ENCODE measurements at places on chromosomes 16 and 17.

DNA sequence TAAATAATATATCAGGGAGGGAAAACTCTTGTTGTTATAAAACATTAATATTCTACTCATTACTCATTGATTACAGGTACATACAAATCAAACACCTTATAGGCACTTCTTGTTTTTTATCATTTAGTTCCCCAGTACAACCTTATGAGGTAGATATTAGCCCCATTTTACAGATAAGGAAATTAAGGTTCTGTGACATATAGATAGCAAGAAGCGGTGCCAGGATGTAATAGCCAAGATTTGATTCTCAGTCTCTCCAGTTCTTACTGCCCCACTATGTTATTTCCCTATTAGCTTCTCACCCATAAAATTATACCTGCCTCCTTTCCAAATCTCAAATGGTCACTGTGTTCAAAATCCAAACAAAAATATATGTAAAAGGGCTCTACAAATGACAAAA is 36.9 kb downstream of the CMTM3 start:
- DNase-seq, result no peak

- no peak for DNase-seq
Observed at GRCh38 chr16:70574595-70575271, 51.1 kb downstream of the SF3B3 start.

DNA sequence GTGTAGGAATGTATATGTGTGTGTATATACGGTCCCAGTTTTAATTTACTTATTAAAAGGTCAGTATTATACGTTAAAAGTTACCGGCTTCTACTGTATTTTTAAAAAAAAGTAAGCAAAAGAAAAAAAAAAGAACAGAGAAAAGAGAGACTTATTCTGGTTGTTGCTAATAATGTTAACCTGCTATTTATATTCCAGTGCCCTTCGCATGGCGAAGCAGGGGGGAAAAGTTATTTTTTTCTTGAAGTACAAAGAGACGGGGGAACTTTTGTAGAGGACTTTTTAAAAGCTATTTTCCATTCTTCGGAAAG is 1.6 kb downstream of the NOG start:
- no peak for DNase-seq

GRCh38 chr16:63981639-63982038 is 1140.2 kb downstream of the CDH11 start:
- DNase-seq, result no peak

DNA sequence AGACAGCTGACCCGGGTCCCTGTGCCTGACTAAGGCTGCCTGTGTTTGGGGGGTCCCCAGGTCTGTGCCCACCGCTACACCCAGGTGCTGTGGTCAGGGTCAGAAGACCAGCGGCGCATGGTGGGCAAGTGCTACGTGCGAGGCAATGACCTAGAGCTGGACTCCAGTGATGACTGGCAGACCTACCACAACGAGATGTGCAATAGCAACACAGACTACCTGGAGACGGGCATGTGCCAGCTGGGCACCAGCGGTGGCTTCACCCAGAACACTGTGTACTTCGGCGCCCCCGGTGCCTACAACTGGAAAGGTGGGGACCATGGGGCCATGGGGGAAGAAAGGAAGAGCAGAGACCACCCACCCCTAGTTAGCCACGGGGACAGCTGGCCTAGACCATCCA is 12.1 kb downstream of the ITGA3 start:
- DNase-seq, result no peak

GRCh38 chr17:7237761-7238419 is 1.4 kb downstream of the PHF23 start:
- DNase-seq, result no peak

GRCh38 chr17:57638284-57638683 is 106.8 kb downstream of the CCDC182 start:
- no peak for DNase-seq

DNA sequence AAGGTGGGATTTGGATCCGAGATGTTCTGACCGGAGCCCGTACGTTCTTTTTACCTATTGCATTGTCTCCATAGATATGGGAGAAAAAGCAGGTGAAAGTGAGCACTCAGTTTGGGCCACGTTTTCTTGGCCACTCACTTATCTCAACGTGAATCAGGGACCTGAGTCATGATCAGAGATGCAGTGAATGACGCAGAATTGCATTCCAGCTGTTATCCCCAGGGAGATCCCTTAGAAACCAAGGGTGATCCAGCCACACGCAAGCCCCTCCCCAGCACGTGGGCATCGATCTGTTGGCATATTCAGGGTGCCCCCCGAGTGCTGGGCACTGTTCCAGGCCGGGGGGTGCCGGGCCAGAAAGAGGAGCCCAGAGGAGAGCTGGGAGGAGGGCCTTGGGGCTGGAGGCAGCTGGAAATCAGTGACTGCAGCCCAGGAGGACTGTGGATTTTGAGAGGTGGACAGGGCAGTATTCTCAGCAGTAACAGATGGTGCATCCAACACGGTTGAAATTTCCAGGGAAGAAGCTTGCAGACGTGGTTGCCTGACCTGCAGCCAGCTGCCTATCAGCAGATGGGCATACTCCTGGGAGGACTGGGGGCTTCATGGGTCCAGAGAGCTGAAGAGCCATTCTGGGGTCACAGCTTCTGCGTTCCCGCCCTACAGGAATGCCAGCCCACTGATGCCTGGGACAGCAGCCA is 87.2 kb upstream of the CACNG5 start:
- DNase-seq, result peak; percentile 72

- peak; percentile 45 for DNase-seq
Observed at GRCh38 chr16:58026139-58026704, 668 bp downstream of the MMP15 start.

- no peak for DNase-seq
Observed at GRCh38 chr17:66496306-66496705, 193.9 kb downstream of the PRKCA start.

GRCh38 chr16:48001324-48001895 is 154.4 kb downstream of the ABCC12 start:
- no peak for DNase-seq

- no peak for DNase-seq
Observed at GRCh38 chr17:145671-146541, 8.5 kb downstream of the SCGB1C2 start.

GRCh38 chr16:88770461-88771293 is 14.3 kb downstream of the PIEZO1 start:
- DNase-seq, result peak; percentile 83

- no peak for DNase-seq
Observed at GRCh38 chr17:32564325-32564724, 77.5 kb downstream of the CDK5R1 start.

- DNase-seq, result peak; percentile 38
Observed at GRCh38 chr17:1793447-1793806, 31.6 kb downstream of the SERPINF1 start.

GRCh38 chr17:63659850-63660249 is 37.6 kb downstream of the MAP3K3 start:
- no peak for DNase-seq

DNA sequence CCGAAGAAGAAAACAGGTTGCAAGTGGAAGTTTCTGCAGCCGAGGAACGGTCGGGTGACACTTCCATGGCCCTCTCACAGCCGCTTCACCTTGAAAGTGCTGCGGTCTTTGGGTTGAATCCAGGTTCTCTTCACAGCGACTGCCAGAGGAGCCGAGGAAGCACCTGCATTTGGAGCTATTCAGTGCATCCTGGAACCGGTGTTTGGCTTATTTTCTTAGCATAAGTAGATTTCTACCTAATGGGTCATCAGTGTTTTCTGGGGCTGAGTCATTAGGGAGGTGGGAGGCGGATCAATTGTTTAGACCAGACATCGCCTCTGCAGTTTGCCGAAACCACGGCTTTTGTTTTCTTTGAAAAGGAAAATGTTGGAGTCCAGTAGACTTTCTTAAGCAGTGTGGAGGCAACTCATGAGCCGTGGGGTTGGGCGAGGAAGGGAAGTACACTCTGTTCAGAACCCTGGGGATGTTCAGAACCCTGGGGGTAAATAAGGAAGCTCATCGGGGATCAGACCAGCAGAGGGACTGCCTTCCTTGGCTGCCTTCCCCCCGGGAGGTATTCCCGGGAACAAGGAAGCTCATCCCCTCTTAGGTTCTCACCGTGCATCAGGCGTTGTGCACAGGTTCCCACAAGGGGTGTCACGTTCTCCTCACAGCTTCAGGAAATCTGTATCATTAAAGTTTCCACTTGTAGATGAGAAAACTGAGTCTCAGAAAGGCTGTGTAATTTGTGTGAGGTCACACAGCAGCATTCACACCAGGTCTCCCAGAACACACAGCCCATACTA is 361.5 kb downstream of the SNX29 start:
- DNase-seq, result no peak

- DNase-seq, result no peak
Observed at GRCh38 chr17:73592501-73592961, 51.7 kb downstream of the SDK2 start.

GRCh38 chr16:9034056-9034455 is 57.4 kb upstream of the HAPSTR1 start:
- DNase-seq, result no peak

- no peak for DNase-seq
Observed at GRCh38 chr17:64653325-64653984, 8.7 kb downstream of the SMURF2 start.

DNA sequence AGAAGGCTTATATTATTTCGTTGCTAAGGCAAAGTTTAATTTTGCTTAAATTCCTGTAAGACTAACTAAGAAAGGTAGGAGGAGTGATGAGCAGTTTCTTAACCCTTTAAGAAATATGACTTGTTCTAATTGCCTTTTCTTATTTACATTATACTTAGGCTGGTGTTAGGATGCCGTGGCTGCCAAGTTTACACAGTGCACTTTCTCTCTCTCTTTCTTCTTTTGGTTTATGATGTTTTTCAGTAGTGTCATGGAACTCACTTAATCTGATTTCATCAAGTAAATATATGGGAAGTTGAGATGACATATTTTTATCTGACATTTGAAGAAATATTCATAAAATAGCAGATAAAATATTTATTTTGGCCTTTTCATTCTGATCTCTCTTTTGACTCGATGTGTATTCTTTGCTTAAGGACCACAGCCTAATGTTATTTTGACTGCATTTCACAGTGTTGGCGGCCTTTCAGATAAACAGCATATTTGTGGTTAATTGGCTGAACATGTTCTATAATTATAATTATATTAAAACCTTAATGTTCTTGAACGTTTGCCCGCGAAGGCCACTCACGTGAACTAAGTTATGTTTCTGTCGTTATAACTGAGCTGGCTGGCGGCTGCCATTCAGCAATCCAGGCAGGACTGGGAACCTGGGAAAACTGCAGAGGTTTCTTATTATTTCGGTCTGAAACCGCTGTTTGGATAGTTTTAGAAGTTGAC is 191.6 kb downstream of the WWOX start:
- no peak for DNase-seq

GRCh38 chr16:70457446-70458166 is 3.2 kb downstream of the FCSK start:
- no peak for DNase-seq

DNA sequence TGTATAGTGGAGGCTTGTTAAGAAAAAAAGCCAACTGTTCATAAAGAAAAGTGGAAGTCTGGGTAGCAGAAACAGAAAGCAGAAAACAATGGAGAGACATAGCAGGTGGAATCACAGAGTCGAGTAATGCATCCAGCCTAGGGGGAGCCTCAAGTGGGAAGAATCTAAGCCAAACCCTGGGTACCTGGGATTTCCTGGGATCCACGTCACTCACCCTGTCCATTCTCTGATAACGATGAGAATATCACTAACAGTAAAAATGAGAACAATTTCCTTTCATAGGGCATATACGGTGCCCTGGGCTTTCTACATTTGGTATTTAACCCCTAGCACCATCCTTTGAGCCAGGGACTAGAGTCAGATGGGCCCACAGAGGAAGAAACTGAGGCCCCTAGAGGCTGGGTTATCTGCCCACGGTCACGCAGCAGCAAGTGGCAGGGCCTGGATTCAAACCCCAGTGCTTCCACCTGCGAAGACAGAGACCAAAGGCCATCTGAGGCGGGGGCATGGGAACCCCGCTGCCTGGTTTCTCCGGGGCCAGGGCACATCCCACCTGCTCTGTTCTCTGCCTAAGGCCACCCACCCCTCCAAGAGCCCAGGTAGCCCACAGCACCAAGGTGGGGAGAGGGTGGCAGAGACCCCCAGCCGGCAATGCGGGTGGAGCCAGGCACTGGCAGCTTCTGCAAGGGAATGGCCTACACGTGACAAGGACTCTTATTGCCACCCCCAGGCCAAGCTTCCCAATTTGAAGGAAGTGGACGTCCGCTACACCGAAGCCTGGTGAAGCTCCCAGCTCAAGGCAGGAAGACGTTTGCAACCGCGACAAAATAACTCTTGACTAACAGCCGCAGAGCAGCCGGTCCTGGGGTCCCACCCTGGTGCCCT is 69.8 kb upstream of the PLCG2 start:
- DNase-seq, result no peak

- DNase-seq, result peak; percentile 33
Observed at GRCh38 chr16:35305476-35305875, 1846.1 kb downstream of the TP53TG3F start.

DNA sequence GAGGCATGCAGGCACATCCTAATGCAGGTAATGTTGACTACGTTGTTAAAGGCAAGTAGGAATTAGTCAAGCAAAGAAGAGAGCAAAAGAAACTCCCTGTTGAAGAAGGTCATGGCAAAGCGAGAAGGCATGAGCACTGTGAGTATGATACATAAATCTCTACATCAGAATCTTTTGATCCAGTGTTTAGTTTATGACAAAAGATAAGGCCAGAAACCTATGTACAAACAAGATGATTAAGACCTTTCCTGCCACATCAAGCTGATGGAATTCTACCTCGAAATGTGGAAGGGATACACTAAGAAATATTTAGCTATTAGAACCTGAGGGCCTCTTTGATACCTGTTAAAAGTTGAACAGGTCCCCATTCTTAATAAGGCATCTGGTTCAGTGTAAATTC is 20.2 kb downstream of the SYCE1L start:
- no peak for DNase-seq

- no peak for DNase-seq
Observed at GRCh38 chr16:88993166-88993761, 16.3 kb upstream of the CBFA2T3 start.

- no peak for DNase-seq
Observed at GRCh38 chr16:15498427-15499175, 64.2 kb downstream of the BMERB1 start.

DNA sequence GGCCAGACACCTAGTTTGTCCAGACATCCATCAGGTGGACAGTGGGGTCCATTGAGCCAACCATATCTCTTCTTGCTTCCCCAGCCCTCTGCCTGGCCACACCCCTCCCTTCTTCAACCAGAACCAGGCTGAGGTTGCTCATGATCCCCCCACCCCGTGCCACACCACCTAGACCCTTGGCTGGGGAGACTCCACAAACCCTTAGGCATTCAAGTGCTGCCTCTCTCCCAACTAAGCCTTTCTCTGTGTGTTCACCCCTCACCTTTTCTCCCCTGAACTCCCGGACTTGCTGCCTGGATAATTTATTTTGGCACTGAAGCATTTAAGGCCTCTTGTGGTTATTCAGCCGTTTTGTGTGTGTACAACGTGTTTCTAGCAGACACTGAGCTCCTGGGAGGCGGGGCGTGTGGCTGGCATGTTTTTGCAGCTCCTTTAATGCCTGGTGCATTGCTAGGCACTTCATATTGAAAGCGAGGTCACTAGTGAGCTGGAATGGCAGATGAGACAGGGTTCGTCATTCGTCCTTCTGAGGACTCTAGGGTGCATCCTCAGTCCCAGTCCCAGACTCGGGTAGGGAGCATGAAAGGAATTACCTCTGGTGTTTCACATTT is 28.7 kb downstream of the CACNA1G start:
- DNase-seq, result no peak
